Astrocyte of the hippocampus (primary cell): ENCODE measurements at places on chromosomes 12 and 14.
A peak's percentile ranks its signal among the peaks of the same experiment; 100 is the strongest.

- peak; percentile 44 for DNase-seq
Measured at GRCh38 chr12:68375756-68376695, 43.9 kb upstream of the MDM1 start.

- no peak for DNase-seq
Measured at GRCh38 chr12:86903159-86903558, 647.0 kb upstream of the MGAT4C start.

- DNase-seq, result peak; percentile 52
Measured at GRCh38 chr12:49838973-49839633, 3.8 kb downstream of the BCDIN3D start.

- DNase-seq, result peak; percentile 17
Measured at GRCh38 chr12:105279460-105280056, 43.6 kb upstream of the APPL2 start.

DNA sequence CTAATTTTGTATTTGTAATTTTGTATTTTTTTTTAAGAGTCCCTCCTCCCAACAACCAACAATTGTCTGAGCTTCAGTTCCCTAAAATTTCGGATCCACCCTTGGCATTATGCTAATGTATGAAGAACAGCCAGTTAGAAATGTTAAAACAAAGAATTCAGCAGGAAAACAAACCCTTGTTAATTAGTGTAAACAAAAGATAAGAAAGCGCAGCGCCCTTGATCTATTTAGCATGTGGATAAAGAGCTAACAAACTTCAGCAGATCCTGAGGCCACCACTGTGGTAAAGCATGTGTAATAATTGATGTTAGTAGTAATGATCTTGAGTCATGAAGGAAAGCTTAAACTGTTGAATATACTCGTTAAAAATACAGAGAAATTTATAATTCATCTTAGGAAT, 199.8 kb downstream of the TMX1 start:
- no peak for DNase-seq
